ENCODE measurements at places on chromosomes 16 and 17.

- DNase-seq, result no peak
Measured at GRCh38 chr17:81811705-81812570, 8.0 kb downstream of the GCGR start.

GRCh38 chr17:30964876-30965275 lies 6.0 kb upstream of the RNF135 start:
- no peak for DNase-seq

DNA sequence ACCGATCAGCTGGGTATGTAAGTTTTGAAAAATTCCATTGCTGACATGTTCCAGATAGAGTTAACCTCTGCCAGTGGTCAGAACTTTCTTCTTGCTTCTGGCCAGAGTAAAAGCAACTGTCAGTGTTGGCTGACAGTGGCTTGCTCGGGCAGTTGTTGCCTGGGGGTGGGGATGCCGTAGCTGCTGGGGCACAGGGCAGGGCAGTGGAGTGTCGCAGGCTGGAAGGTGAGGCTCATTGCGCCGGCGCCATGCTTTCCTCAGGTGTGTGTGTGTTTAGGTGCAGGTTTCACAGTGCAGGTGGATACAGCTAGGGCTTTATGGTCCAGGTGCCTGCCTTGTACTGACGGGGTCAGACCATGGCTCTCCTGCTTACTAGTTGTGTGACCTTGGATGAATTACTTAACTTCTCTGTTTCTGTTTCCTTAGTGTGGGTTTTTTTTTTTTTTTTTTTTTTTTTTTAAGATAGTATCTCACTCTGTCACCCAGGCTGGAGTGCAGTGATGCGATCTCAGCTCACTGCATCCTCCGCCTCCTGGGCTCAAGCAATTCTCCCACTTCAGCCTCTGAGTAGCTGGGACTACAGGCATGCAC lies 156.4 kb downstream of the SNX29 start:
- DNase-seq, result no peak

DNA sequence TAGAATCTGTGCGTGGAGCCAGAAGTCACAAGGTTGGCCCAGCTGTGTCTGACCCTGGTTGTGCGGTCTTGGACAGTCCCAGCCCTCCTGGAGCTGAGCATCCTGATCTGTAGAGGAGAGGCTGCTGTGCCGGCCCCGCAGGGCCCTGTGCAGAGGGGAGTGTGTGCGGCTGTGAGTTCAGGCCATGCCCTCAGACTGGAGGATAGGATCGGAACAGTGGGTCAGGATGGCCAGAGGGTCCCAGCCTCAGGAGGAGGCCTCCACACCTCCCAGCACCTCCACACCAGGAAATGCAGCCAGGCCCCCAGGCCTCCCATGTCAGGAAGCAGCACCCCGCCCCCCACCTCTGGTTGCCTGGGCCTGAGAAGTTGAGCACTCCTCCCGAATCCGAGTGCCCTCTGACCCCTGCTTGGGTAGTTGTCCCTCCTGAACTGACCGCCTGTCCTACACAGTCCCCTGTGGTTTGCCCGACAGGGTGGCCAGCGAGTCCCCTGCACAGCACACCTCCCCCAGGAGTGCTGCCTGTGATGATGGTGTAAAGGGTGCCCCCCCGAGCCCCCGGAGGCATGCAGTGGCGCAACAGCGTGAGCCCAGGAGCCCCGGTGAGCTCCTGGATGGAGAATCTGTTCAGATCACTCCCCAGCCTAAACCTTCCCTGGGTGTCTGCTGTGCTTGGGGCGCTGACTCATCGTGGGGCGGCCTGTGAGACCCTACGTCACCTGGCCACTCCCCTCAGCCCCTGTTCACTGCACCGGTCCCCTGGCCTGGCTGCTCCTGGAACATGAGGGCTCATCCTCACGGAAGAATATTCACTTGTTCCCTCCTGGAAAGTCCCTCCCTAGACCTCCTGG lies 285.2 kb downstream of the SEC14L1 start:
- no peak for DNase-seq

DNA sequence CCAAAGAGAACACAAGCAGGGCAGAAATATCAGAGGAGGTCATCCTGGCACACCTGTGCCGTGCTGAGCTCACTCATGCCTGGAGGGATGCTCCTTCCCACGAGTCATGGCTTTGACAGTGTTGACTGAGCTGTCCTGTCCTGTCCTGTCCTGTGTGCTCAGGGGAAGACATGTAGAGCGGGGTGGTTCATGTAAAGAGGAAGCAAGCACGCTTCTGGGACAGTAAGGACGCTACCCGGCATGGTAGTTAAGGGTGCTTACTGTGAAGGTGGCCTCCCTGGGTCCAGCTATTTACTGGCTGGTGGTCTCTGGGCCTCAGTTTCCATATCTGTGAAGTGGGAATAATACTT lies 398 bp downstream of the LGALS9 start:
- DNase-seq, result no peak

GRCh38 chr16:79036541-79036940 lies 564.0 kb downstream of the MAF start:
- no peak for DNase-seq

DNA sequence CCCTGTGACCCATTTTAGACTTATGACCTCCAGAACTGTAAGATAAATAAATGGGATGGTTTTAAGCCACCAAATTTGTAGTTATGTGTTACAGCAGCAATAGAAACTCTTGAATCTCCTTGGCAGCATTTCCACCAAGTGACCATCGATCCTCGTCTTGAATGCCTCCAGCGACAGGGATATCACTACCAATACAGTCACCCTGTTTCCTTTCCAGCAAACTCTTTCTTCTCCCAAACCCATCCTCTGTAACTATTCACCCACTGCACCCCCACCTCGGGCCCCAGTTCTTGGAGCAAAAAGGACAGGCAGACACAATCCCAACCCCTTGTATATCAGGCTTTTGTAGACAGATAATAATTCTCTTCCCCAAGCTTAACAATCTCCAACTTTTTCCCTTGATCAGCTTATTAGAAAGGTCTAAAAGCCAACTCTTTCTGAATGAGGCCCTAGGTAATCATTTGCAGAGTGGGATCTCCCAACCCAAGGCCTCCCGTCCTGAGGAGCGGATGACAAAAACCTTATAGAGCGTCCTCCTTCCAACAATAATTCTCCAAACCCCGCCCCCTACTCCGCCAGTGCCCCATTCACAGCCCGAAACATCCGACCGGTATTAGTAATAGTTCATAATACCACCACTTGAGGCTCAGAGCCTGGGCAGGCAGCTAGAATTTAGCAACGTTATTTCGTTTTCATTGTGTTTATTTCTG lies 14.7 kb upstream of the PLLP start:
- no peak for DNase-seq

DNA sequence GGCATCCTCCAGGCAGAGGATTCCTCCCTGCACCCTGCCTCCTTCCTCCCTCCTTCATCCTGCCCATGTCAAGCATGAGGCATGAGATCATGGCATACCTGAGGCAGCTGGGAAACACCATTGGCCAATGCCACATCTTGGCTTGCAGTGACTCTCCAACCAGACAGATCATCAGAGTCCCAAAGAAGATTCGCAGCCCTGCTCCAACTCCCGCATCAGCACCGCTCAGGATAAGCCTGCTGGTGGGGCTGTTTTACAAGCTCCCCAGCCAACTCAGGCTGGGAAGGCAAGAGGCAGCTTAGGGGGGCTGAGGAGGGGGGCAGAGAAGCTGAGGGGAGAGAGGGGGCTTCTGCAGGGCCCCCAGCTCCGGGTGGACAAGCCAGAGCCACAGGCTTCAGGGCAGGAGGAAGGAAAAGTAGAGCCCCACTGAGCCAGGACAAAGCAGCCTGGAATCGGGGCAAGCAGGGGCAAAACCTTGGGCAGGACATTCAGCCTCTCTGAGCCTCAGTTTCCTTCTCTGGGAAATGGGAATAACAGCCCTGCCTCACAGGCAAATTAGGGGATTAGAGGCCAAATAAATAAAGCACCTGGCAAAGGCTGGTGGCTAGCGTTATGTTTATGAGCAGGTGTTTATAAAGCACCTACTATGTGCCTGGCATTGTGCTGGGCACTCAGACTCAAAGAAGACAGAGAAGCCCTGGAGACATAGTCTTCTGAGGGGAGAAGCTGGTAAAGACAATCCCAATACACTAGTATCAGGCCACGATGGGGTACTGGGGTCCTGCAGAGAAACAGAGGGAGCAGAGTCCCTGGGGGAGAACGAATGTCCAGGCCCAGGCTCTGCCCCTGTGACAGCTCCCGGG lies 88.1 kb downstream of the GOSR1 start:
- DNase-seq, result no peak

- DNase-seq, result no peak
Measured at GRCh38 chr16:46688101-46688653, 801 bp downstream of the VPS35 start.

DNA sequence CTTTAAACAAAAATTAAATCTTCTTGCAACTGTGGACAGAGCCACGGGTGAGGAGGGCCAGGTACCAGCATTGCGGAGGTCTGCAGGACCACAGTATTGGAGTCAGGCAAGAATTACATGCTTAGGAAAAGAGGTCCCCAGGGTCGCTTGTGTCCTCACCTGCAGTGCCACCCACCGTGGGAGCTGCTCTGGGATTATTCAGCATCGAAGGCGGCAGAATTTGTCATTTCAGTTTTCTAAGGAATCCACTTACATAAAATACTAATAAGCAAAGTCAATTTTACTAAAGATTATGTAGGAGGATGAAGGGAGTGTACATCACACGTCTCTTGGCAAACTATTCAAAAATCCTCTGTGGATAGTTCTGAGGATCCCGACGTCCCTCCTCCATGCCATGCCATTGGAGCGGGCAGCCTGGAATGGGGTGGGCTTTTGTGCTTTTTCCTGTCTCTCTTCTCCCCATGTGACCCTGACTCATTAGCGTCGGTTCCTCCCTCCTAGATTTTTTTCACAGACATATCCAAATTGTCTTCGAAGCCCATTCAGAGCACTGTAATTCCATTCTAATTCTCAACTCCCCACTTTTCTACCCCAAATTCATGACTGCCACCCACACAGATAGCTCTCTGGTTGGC lies 3.0 kb upstream of the PIK3R6 start:
- no peak for DNase-seq

GRCh38 chr17:37206299-37206698 lies 169.5 kb upstream of the C17orf78 start:
- DNase-seq, result no peak

- no peak for DNase-seq
Measured at GRCh38 chr17:39161962-39162361, 4.0 kb downstream of the ARL5C start.

- DNase-seq, result no peak
Measured at GRCh38 chr17:22202702-22203101, 510.4 kb downstream of the KCNJ18 start.

GRCh38 chr17:82693168-82693867 lies 5.2 kb downstream of the RAB40B start:
- no peak for DNase-seq

DNA sequence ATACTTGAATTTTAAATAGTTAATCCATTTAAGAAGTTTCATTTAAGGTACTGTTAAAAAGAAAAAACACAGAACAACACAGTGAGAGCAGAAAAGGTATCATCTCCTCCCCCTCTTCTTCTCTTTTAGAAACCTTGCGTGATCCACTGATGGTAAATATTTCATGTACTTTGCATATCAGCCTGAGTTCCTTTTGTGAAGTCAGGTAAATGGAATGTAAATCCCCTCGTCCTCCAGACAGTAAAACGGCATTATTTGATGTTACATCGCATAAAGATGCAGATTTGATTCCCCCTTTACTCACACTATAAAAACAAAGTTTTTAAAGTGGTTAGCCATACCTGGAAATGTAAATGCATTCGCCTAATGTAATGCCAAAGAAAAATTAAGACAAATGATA lies 234.4 kb downstream of the WWOX start:
- no peak for DNase-seq

- peak; percentile 39 for DNase-seq
Measured at GRCh38 chr17:41863074-41863848, 2.0 kb downstream of the KLHL11 start.

DNA sequence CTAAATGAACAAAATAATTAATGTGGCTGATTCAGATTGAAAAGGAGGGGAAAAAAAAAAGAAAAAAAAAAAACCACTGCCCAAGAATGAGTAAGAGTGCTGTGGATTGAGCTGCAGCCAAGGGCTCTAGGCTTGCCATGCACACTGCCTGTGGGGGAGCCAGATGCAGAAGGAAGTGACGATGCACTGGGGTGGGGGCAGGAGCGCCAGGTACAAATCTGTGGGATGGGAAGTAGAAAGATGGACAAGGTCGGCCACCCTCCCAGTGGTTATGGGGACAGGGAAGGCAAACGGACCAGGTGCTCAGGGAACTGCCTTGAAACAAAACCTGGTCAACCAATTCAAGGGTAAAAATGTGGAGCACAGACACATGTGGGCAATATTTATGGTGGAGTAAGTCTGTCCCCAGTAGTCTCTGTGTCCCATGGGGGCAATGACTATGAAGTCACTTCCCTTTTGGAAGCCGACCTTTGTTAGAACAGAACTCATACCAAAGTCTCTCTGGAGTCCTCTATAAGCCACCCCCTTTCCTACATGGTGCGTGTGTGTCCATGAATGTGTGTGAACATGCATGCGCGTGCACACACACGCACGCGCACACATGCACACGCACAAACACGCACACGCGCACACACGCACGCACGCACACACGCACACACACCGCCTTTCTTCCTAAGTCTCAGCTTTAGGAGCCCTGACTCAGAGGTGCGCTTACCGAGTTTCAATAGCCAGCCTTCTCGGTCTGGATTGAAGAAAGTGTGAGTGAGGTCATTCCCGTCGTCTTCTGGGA lies 84.3 kb downstream of the CYTH1 start:
- DNase-seq, result no peak

GRCh38 chr16:24645739-24646645 lies 83.5 kb upstream of the TNRC6A start:
- no peak for DNase-seq

DNA sequence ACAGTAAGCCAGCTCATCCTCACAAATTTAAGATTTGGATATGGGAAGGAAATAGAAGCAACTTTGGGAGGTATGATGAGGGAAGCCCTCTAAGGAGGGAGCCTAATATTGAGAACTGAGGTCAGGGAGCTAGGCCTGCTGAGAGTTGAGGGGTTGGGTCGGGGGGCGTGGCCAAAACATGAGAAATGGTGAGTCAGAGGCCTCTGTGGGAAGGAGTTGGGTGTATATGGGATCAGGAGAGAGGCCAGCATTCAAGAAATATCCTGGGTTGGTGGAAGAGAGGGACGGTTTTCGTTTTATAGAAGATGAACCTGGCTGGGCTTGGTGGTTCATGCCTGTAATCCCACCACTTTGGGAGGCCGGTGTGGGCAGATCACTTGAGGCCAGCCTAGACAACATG lies 48.4 kb downstream of the CLEC16A start:
- peak; percentile 71 for DNase-seq

- no peak for DNase-seq
Measured at GRCh38 chr17:77427391-77427991, 286.7 kb downstream of the SEC14L1 start.

DNA sequence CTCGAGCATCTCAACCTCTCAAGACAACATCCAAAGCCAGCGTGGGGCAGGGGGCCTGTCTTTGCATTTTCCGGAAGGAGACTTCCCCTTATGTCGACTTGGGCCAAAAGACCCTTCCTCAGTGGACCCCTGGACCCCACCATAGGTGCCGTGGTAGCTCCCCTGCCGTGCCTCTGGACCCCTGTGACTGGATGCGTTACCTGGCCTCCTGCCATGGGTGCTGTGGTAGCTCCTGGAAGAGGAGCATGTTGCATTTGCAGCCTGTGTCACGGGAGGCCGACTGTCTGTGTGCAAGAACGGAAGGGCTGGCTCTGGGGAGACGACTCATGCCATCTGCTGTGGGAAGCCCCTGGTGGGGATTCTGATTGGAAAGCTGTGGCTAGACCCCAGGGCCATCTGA lies 130.1 kb downstream of the FOXL1 start:
- no peak for DNase-seq

Data from activated CD4-positive, alpha-beta T cell treated with anti-CD3 and anti-CD28 coated beads, Interleukin-2, amount 50 U/mL, for 16 hours (primary cell).